ENCODE measurements at places on chromosomes 16 and 17. TPM values are rescaled to one million over a fixed set of nuclear protein-coding genes. Genes with fewer than 3 reads are reported as not detected.

The GCGR gene
- polyA plus RNA-seq = not detected

The CHST4 gene
- polyA plus RNA-seq = 0.14 TPM

The FN3K gene
- polyA plus RNA-seq = 0.35 TPM

The C16orf46 gene
- 0.30 TPM for polyA plus RNA-seq

The TUBD1 gene
- polyA plus RNA-seq = 7.6 TPM

The SMPD3 gene
- 0.05 TPM for polyA plus RNA-seq

The ABCC12 gene
- not detected for polyA plus RNA-seq

The TMIGD1 gene
- polyA plus RNA-seq = not detected

The CDH1 gene
- polyA plus RNA-seq = 378 TPM

The NDRG4 gene
- polyA plus RNA-seq = 4.3 TPM

The UNKL gene
- 4.2 TPM for polyA plus RNA-seq

The AURKB gene
- polyA plus RNA-seq = 28.2 TPM

The PRSS8 gene
- polyA plus RNA-seq = 31.2 TPM

The RHBDL1 gene
- 2.7 TPM for polyA plus RNA-seq

The PRDM7 gene
- polyA plus RNA-seq = not detected

The ASGR2 gene
- polyA plus RNA-seq = not detected

The DPEP2 gene
- not detected for polyA plus RNA-seq

The PHOSPHO1 gene
- 0.13 TPM for polyA plus RNA-seq

The LRRC37A gene
- polyA plus RNA-seq = 0.79 TPM

The HOXB3 gene
- 1.2 TPM for polyA plus RNA-seq

The PTGES3L gene
- 0.37 TPM for polyA plus RNA-seq

The FZD2 gene
- polyA plus RNA-seq = 4.6 TPM

The ZNF750 gene
- polyA plus RNA-seq = 5.5 TPM

The KRT40 gene
- polyA plus RNA-seq = 0.03 TPM

The ZNF75A gene
- 20.8 TPM for polyA plus RNA-seq

The PLLP gene
- polyA plus RNA-seq = 15.4 TPM

The IKZF3 gene
- polyA plus RNA-seq = not detected

The CDRT15L2 gene
- not detected for polyA plus RNA-seq

The UNK gene
- 10.4 TPM for polyA plus RNA-seq

The SLC47A2 gene
- 2.2 TPM for polyA plus RNA-seq

The SLC16A5 gene
- 4.0 TPM for polyA plus RNA-seq

The VWA3A gene
- polyA plus RNA-seq = 0.05 TPM

The GRN gene
- polyA plus RNA-seq = 274 TPM

The TMEM114 gene
- polyA plus RNA-seq = not detected

The PMFBP1 gene
- polyA plus RNA-seq = 0.92 TPM

The TRAF4 gene
- 57.3 TPM for polyA plus RNA-seq

The ZNF597 gene
- 1.4 TPM for polyA plus RNA-seq

The MT1H gene
- polyA plus RNA-seq = 4.0 TPM

The CRYBA1 gene
- polyA plus RNA-seq = not detected

The KRTAP4-3 gene
- not detected for polyA plus RNA-seq

The OR3A2 gene
- polyA plus RNA-seq = not detected

The SHPK gene
- polyA plus RNA-seq = 11.0 TPM

The GSDMA gene
- polyA plus RNA-seq = 9.8 TPM

The SDK2 gene
- 4.5 TPM for polyA plus RNA-seq

The KIF19 gene
- not detected for polyA plus RNA-seq

The USP6 gene
- polyA plus RNA-seq = not detected

The TNP2 gene
- polyA plus RNA-seq = not detected

The PRM2 gene
- polyA plus RNA-seq = not detected

All from keratinocyte (primary cell).